ENCODE measurements at places on chromosomes 3 and 15.
A peak's percentile ranks its signal among the peaks of the same experiment; 100 is the strongest.

DNA sequence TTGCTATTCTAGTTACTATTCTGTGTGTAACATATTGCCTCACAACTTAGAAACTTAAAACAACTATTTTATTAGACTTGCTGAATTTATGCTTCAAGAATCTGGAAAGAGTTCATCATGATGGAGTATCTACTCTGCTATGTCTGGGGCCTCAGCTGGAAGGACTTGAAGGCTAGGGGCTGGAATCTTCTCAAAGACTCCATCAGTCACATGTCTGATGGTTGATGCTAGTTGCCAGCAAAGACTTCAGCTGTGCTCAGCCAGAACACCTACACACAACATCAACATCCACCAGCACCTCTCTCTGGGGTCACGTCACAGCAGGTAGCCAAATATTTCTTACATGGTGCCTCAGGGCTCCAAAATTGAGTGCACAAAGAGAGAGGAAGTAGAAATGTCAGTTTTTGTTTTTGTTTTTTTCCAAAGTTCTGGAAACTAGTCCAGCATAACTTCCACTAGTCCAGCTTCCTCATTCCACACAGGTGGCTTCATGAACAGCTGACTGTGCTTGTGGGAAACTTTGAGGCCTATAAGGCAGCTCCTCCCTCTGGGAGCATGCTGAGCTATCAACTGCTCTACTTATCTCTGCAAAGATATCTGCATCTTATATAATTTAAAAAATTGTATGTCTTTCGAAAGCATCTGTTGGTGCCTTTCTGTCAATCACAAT, 325.4 kb upstream of the AGTR1 start:
- DNase-seq: no peak

DNA sequence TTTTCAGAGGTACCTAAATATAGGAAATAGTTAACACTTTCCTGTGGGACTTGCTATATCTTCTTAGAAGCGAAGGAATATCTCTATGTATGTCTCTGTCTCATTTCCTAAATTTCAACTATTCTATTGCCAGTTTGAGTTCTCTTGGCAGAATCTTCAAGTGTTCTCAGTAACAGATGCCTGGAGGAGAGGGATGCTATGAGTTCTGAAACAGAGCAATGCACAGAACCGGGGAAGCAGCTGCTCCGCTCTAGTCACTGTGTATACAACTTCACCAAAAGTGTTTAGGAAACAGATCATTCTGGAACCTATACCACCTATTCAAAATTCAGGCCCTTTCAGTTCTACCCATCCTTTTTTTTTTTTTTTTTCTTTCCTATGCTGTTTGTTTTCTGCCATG, 144.6 kb downstream of the RORA start:
- no peak for DNase-seq

DNA sequence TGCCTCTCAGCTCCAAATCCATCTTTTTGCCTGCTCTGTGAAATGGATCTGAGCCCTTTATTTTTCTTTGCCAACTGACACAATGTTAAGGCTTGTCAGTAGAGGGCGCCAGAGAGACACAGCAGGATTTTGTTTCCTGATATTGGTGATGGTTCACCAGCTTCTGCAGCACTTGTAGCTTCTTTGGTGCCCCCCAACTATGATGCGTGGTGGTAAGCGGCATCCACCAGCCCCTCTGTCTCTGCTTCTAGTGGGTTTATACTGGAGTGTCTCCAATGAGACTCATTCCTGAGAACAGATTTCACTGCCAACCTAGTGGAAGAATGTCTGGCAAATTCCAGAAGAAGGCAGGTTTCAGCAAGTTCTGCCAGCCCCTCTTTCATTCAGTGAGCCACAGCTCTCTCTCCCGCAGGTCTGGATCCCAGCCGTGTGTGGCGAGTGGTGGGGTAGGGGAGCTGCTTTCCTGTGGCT, 471.9 kb upstream of the FRG2C start:
- no peak for DNase-seq

DNA sequence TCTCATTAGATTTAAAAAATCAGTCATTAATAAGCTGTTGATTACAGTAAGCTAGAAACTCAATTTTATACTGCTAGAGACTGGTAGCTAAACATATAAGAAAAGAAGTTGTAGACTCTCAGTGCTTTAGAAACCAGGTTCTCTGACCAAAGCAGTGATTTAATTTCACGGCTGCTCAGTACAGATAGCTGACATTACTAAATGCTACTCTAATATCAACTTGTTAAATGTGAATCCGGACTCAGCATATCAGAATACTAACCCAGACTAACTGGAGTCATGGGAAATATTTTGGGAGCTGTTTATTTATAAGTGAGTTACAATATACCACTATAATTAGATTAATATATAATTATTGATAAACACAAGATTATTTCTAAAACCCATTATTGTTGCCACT, 80.4 kb downstream of the NEDD4 start:
- no peak for DNase-seq

GRCh38 chr3:175495331-175495730, 636.2 kb downstream of the NAALADL2 start:
- DNase-seq: no peak

DNA sequence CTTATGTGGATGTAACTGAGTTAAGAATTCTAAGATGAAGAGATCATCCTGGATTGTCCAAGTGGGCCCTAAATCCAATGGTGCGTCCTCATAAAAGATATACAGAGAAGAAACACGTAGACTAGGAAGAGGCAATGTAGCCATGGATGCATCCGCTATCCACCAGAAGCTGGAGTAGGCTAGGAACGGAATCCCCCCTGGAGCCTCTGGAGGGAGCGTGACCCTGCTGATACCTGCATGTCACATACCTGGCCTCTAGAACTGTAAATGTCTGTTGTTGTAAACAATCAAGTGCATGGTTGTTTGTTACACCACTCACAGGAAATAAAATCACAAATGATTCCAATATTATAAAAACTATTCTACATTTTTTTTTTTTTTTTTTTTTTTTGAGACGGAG, 254.5 kb upstream of the RORA start:
- DNase-seq: no peak

GRCh38 chr3:33663042-33663441, 55.0 kb downstream of the CLASP2 start:
- DNase-seq: no peak

GRCh38 chr3:147408188-147409100, 721 bp upstream of the ZIC1 start:
- DNase-seq: no peak

DNA sequence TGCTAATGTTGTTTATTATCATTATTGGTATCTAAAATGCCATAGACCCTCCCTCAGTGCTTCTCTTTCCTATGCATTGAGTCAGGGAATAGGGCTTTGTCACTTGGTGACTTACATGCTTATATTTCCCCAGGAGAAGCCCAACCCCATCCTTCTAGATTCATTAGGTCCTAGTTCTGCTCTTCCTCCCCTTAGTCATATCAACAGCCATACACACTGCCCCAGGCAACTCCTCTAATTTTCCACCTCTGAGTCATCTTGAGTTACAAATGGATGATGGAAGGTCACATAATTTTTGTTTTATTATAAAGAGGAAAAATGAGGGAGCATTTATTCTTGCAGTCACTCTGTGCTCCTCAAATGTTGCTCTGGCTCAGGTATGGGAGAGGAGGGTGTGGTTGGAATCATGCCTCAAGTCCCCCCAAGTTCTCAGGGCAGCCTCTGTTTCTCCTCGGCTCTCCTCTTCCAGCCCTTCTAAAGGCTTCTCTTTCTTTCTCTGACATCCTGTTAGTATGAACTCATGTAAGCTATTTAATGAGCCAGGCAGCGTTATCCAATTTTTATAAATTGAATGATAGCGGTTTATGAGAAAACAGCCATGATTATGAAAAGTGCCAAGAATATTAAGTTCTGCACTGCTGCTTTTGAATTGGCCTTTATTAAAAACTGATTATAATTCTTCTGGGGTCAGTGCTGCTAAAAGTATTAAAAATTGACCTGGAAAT, 45.6 kb upstream of the FSTL1 start:
- DNase-seq: no peak

- no peak for DNase-seq
These were observed 63.5 kb downstream of the CHST2 start for GRCh38 chr3:143182866-143183664.

DNA sequence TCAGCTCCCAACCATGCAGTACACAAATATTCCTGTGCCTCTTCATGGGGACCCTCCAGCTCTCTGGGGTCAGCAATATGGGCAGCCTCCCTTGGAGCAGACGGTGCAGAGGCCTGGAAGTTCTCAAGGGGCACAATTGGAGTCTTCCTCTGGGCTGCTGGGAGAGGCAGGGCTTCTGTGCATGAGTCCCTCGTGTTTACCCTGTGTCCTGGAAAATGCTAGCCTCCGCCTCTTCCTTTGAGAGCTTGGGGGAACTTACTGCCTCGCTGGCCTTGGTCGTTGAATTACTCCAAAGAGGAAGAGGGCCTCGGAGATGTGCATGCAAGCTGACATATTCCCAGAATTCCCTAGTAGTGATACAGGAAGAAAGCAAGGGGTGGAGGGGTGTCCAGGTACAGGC, 284.4 kb upstream of the IGF1R start:
- no peak for DNase-seq

- DNase-seq: no peak
These were observed 34.5 kb upstream of the BNC1 start for GRCh38 chr15:83318861-83319415.

- DNase-seq: no peak
These were observed 37.0 kb downstream of the SEMA6D start for GRCh38 chr15:47754312-47754711.

GRCh38 chr3:127444761-127445160, 145.8 kb downstream of the TPRA1 start:
- peak; percentile 45 for DNase-seq

- no peak for DNase-seq
These were observed 463.6 kb upstream of the NR2F2 start for GRCh38 chr15:95866711-95867440.

- DNase-seq: no peak
These were observed 35.7 kb upstream of the ABHD17C start for GRCh38 chr15:80659375-80659774.

DNA sequence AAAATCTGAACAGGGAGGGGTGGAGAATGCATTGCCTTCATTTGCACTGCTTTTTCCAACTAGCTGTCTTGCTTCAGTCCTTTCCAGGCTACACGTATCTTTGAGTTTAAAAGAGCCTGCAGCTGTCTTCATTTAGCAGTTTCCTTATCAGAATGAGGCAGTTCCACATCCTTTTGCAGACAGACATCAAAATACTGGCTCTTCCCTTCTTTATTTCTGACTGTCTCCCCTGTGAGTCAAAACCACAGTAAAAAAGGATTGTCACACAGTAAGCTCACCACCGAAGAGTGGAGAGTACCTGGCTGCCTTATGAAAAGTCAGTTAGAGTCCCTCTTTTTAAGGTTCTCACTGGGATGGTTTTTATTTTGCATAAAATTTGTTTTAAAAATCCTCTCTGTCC, 205.5 kb upstream of the CD96 start:
- peak; percentile 7 for DNase-seq

GRCh38 chr15:94231723-94232468, 535 bp downstream of the MCTP2 start:
- DNase-seq: no peak

- no peak for DNase-seq
These were observed 110.8 kb downstream of the PLCL2 start for GRCh38 chr3:16995601-16996000.

DNA sequence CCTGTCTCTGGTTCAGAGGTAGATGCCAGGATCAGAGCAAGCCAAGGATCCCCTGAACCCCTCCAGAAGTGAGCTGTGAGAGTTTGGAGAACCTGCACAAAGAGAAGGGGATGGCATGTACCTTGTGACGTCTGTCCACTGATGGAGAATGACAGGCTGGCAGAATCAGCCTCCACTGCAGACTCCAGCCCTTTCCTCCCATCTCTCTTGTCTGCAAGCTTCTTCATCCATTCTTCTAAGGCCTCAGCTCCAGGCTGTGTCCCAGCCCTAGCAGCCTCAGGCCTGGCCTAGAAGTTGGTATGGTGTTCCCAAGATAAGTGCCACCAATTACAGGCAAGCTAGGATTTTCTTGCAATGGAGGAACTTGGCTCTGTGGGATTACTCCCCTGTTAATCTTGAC, 8.6 kb downstream of the GALNT15 start:
- no peak for DNase-seq

DNA sequence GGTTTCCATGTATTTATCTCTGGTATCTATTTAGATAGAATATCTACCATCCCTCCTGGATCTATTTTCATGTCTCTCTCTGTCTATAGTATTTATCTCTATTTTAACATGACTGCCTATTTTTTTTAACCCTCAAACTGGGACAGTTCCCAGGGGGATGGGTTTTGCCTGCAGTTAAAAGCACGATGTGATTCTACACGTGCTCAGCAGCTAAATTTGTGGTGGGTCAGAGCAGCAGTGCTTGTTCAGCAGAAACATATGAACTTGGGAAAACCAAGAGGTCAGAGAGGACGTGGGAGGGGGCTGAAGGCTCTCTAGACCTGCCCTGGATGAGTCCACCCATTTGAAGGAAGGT, 189.2 kb downstream of the NTRK3 start:
- no peak for DNase-seq

- DNase-seq: no peak
These were observed 77.0 kb downstream of the PLCL2 start for GRCh38 chr3:16961621-16962205.

DNA sequence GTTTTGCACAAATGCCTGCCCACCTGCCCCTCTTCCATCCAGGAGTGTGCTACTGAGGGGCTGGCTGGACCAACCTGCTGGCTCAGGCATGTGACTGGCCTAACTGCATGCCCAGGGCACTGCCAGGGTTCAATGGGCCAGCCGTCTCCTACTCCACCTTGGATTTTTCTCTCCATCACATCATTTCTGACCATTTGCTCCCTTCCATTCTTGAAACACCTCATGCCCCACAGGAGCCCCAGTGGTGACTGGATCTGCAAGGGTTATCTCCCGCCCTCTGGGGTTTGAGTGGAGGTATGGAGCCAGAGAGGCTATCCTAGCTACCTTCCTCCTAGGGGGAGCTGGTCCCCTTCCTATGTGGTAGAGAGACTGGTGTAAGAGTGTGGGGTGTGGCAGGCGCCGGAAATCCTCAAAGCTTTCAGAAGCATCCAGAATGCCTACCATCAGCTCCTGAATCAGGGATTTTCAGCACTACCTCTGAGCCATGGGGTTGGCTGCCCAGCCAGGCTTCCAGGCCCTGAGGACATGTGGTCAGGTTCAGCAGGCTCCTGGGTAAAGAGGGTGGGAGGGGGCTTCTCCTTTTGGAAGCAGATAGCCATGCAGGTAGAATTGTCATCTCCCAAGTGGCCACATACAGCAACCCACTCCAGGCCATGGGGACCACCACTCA, 2.9 kb upstream of the MANF start:
- no peak for DNase-seq

GRCh38 chr3:127970966-127971592, 56.0 kb downstream of the KBTBD12 start:
- DNase-seq: no peak

GRCh38 chr15:81548365-81549130, 174.5 kb upstream of the TMC3 start:
- DNase-seq: no peak

- no peak for DNase-seq
These were observed 13.6 kb upstream of the TATDN2 start for GRCh38 chr3:10234526-10235230.

Measured in activated naive CD4-positive, alpha-beta T cell treated with anti-CD3 and anti-CD28 coated beads, Interleukin-2, amount 50 U/mL, for 72 hours (primary cell).